ENCODE measurements at places on chromosomes 5 and 9. TPM values are rescaled to one million over a fixed set of nuclear protein-coding genes. Genes with fewer than 3 reads are reported as not detected.

- no peak for DNase-seq
Measured at GRCh38 chr9:81822967-81823366, 105.3 kb upstream of the SPATA31D4 start.

- DNase-seq = peak; percentile 36
Measured at GRCh38 chr9:14315875-14316601, 2.1 kb upstream of the NFIB start.

DNA sequence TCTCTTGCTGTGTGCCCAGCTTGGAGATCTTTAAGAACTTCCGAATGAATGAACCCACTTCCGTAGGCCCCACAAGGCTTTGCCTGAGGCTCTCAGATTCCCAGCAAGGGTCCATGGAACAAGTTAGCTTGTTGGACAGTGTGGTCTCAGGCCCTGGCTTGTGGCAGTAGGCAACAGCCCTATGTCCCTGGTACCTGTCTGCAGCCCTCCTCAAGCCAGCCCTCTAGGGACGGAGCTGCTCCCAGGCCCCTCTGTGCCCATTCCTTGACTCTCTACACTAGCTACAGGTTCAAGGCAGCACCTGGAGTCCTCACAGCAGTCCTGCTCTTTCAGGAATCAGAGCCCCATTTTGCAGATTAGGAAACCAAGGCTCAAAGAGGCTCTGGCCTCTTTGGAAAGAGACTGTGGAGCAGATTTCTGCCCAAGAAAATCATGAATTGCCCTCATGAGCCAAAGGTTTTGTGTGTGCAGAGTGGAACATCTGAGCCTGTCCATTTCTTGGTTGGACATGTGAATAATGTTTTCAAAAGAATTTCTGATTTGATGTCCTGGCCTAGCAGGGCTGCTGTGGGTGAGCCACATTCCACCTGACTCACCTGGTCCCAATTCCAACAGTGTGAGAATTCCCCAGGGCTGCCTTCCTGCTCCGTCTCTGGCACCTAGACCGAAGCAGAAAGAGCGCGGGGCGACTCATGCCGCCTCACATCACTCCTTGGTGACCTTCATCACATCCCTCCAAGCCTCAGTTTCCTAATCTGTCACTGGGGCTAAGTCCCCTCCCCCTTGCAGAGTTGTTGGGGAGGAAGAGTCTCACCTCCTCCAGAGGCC, 131.7 kb downstream of the BARX1 start:
- no peak for DNase-seq

MARVELD2 gene
- 56.6 TPM for total RNA-seq

GRCh38 chr5:110707260-110707844, 19.1 kb downstream of the TMEM232 start:
- no peak for DNase-seq

DNA sequence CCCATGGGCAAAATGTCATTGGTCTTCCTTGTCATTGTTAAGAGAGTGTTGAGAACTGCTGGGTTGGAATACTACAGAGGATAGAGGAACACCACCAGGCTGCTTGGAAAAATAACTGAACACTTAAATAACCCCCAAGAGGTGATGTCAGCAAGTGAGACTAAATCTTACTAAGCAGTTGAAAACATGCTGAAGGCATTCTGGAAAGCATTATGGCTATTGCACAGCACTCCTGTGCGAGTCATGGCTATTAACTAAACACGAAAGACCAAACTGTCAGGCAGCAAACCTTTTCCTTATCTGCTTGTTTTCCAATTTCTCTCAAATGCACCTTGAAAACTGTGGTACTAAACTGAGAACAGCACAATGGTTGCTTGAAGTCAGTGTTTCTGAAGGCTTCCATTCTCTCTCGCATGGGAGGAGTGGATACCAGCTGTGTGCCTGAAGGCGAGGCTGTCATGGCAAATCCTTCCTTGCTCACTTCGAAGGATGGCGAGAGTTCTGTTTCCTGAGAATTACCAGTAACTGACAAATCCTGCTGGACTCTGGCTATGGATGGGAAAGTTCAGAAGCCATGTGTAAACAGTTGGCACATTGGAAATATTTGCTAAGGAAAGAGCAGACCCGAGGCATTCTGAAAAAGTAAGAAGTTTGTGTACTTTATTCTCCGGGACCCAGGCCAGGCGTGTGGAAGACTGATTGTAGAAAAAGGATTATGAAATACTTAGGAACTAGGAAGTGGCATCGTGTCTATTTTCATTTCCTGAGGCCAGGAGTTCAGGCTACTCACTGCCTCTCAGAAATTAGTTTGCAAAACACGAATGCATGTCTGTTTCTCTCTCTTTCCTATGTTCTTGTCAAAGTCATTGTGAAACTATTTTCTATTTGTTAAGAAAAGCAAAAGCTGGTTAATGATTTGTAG, 182.1 kb downstream of the DMRT2 start:
- peak; percentile 40 for DNase-seq

DNA sequence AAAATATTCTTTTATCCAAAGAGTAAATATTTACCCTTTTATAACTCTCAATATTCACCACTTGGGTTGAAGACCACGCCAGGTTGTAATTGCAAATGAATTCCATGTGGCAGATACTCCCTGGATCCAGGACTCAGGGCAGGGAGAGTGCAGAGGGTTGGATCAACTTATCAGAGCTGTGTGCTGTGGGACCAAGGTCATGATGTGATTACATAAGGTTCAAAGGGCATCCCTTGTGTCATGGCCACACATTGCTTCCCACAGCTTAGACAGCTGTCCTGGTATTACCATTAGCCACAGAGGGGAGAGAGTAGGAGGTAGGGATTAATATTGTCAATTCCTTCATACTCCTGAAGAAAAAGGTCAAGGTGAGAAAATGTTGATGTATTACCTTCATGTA, 133.9 kb downstream of the JAKMIP2 start:
- no peak for DNase-seq

LIFR gene
- 8.1 TPM for total RNA-seq

ENTREP1 gene
- 6.2 TPM for total RNA-seq

GRCh38 chr5:138444774-138445546, 6.1 kb downstream of the REEP2 start:
- DNase-seq = no peak

- DNase-seq = no peak
Measured at GRCh38 chr9:126533926-126534310, 79.8 kb upstream of the LMX1B start.

PCDHB6 gene
- 0.11 TPM for total RNA-seq

- peak; percentile 63 for DNase-seq
Measured at GRCh38 chr5:133552925-133553525, 59.3 kb downstream of the FSTL4 start.

FGFR4 gene
- 56.1 TPM for total RNA-seq

DNA sequence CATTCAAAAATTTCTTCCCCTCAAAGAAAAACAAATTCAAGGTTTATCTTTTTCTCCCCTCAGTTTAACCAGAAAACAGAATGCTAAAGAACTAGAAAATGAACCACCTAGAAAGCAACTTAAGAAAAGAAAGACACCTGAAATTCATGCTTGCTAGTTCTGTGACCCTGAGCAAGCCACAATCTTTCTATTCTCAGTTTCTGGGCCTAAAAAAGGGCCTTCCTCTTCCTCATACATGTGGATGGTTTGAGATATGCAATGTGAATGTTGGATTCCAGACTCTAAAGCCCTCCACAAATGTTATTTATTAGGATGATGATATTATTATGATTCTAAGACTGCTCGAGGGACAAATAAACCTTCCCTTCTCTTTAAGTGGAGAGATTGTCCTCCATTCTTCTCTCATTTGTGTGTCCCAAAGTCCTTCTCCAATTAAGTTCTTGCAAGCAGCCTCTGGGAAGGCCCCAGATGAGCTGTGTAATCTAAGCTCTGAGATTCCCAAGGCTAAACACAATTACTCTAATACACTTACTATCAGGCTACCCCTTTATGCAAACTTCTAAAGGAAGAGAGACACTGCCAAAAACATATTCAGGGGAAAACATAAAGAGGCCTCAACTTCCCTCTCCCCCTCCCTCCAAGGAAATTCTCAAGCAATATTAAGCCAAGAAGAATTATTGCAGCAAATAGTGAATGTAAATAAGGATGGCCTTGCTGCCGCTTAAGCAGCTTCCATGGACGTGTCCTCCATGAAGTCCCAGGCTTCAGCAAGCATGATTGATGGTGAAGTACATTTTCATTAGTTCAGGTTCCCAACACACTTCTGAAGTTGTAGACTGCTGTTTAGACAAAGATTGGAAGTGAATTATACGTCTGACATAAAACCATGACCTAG, 80.2 kb downstream of the PRKACG start:
- no peak for DNase-seq

GRCh38 chr5:26881901-26882300, 156.5 kb downstream of the CDH9 start:
- DNase-seq = no peak

DNA sequence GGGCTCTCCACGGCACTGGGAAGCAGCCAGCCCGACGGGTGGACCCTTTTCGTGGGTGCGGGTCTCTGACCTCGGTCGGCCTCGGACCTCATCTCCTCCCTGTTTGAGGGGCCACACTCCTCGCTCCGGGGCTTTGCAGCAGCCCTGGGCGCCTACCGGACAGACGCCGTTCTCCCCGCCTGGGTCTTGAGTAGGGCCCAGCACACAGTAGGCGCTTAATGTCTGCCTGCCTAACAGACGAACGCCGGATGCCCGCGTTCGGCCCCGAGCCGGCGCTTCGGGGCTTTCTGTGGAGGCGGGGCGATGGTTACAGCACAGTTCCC, 842 bp upstream of the GTF3C5 start:
- no peak for DNase-seq

DNA sequence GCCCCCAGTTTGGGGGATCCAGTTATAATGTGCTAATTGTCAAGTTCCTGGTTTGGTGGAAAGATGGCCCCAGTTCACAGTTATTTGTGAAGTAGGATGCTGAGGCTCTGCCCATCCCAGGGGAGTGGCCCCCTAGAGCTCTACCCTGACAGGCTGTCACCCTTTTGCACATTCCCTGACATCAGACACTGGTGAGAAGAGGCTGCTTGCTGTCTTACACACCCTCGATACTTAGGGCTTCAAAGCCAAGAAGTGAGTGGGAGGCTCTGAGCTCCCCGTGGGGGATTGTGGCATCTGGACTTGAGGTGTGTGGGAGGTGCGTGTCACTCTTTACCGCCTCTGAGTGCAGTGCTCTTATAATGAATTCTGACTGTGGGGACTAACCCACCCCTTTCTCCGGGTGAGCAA, 168.5 kb downstream of the DOCK2 start:
- no peak for DNase-seq

DNA sequence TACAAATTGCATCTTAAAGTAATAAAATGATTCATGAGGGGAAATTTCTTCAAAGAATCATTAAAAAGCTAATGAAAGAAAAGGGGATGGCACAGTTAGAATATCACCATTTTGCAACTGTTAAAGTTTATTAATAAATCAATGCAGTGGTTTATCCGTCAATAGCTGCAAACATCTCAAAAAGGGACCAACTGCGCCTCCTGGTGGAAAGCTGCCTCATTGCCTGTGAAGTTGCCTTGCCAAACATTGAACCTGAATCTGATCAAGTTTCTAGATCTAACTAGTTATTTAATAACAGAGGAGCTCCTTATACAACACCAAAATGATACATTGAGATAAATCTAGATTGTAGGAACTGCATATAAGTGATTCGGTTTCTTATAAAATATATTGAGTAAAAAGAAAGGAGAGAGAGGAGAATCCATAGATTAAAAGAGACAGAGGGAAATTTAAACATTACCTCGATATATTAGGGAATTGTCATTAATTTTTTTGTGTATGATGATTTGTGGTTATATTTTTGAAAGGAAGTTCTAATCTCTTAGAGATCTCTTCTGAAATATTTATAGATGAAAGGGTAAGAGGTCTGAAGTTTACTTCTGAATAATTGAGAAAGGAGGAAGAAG, 6.9 kb upstream of the NDUFB6 start:
- peak; percentile 81 for DNase-seq

DNA sequence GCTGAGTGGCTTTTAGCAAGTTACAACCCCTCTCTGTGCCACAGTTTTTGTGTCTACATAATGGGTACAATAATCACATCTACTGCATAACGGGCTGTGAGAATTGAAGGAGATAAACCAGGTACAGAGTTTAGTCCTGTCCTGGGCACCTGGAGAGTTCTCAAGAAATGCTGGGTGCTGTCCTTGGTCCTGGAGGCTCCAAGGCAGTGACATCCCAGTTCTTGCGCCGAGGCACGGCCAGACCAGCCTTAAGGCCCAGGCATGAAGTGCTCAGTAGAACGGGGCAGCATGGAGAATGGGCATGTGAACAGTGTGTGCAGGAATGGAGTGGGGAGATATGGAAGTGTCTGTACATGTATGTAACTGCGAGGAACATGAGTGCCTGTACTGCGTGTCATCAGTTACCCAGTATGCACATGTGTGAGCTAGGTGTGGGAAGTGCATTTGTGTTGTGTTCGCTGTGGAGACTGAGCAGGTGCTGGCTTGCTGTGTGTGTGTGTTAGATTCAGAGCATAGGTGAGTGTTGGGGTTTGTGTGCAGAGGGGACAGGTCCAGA, 6.3 kb upstream of the UNC5A start:
- DNase-seq = no peak

TRIM7 gene
- total RNA-seq = 5.8 TPM

DNA sequence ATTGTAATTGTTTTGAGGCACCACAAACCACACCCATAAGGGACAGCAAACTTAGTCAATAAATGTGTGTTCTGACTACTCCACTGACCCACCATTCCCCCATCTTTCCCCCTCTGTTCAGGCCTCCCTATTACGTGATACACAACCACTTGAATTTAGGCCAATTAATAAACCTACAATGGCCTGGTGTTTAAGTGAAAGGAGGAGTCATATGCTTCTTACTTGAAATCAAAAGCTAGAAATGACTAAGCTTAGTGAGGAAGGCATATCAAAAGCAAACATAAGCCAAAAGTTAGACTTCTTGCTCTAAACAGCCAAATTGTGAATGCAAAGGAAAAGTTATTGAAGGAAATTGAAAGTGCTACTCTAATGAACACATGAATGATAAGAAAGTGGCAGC, 14.6 kb downstream of the ZBTB43 start:
- no peak for DNase-seq

PMPCA gene
- total RNA-seq = 43.4 TPM

DNA sequence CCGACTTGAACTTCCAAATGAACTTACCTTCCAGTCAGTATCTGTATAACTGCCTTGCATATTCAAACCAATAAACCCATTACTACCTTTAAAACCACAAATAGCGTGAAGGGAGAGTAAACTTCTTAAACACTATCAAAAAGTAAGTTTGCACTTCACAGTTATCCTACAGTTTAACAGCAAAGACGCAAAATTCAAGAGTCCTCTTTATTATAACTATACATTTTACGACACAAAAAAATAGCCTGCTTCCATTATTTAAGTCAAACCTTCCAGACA, 1.8 kb downstream of the PTBP3 start:
- DNase-seq = no peak

PSAT1 gene
- total RNA-seq = 2.0 TPM

All from left colon (tissue), 2 donors.